Neuronal stem cell (in vitro differentiated cells): ENCODE measurements at places on chromosomes 7 and 10.

DNA sequence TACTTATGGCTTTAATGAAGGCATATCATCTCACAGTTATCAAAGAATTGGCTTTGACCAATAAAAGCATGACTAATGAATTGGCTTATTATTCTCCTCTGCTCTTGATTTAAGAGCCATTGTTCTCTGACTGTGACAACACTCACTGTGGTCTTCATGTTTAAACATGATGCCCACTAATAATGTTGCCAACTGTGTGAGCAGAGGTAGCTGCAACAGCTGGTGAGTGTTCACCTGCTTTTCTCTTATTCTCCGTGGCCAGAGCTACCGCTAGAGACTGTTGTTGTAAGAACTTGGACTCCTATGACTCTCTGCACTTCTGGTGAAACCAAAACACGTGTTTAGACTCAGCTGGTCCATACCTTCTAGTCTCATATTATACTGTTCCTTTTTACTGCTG, 335.9 kb downstream of the XPNPEP1 start:
- no peak for DNase-seq

DNA sequence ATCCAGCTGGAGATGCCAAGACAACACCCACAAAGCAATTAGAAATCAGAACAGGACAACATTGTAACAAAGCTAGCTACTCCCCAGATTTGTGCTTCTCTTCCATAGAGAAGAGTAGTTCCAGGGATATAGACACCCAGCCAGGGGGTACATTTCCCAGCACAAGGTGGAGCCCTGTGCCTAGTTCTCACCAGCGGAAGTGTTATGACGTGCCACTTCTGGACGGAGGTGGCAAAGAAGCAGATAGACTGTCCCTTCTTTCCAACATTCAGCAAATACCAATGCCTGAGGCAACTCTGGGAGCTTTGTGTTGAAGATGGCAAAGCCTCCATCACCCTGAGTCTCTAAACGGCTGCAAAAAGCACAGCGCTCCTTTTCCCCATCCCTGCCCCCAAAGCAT, 23.4 kb upstream of the GSAP start:
- no peak for DNase-seq

DNA sequence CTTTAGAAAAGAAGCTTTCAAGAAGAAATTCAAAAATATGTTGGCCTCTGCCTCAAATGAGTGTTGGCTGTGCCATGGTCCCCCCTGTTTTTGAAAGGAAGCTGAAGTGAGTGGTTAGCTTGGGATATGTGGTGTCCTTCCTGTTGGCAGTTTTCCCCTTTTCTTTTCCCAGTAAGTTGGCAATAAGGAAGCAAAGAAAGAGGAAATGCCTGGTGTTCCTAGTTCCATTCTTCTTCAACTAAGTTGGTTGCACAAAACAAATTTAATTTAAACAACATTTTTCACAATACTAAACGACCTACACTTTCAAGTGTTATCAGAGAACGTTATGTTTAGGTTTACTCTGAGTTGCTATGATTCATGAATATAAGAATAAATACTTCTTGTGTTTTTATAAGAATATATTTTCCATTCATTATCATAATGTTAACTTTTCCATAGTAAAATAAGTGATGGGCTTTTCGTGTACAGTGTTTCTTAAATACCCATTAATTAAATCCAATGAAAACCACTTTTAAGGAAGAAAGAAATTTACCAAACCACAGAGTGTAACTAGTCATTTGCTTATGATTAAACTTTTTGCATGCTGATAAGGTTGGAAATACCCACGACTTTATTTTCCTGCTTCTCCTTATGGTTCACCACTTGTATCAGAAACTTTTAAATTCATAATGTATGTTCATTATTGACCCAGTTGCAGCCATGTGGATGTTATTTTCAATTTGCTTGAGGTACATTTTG, 7.7 kb downstream of the HDAC9 start:
- DNase-seq = no peak

DNA sequence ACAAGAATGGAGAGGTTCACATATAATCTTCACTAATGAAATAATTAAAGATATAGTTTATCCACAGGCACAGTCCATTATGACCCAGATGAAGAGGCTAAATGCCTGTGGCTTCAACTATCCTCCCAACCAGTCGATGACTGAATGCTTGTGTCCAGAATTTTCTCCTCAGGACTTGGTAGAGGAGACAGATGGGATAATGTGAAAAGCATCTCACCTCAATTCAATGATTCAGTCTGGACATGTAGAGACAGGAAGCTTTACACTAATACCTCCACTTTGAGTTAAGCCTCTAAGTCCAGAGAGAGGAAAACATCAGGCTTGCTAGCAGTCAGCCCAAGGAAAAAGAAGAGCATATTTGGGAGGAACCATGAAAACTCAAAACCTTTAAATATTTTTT, 59.1 kb upstream of the COL1A2 start:
- no peak for DNase-seq

GRCh38 chr7:101017064-101017777, 2.7 kb upstream of the MUC17 start:
- peak; percentile 65 for DNase-seq

DNA sequence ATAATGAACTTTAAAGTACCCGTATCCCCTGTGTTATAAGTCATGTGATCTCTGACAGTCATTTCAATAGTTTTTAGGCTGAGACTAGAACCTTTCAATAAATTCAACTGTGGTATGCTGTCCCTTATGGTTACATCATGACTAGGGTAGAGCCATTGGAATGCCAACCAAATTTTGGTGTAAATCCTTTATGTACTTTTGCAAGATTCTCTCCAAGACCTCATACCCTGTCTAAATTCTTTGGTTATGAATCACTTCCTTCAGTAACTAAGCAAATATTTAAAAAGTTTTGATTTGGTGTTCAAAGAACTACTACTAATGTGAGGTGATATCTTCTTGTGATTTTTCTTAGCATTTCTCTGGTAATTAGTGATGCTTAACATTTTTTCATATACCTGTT, 20.8 kb upstream of the OR6B1 start:
- DNase-seq = no peak

DNA sequence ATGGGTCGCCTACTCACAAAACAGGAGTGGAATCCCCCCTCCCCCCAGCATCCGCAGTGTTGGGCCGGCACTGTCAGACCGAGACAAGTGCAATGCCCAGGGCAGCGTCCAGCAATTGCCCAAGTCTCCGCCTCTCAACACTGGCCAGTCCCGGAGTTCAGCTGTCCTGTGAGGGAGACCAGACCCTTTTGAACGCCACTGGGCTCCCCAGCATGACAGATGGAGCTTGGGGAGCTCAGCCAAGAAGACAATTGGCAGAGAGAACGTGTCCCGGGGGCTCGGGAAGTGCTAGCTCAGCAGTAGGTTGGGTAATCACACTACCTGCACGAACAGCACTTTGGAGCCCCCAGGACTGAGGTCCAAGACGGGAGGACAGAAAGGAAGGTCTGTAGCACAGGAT, 4.7 kb downstream of the COPS6 start:
- DNase-seq = no peak

DNA sequence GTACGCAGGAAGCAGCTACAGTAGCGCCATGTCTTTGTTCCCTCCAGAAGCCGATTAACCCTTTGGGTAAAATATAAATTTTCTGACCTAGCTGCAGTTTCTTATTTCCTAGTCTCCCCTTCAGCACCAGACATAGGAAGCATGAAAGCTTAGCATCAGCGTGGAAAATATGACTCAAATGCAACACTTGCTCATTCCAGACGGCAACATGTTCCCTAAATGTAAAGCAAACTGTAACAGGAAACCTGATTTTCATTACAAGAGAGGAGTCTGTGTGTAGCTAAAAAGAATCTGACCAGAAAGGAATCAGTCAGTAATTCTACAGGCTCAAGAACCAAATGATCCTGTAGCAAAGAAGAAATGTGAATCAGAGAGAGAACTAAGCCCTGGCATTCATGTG, 219.2 kb downstream of the C7orf25 start:
- no peak for DNase-seq

DNA sequence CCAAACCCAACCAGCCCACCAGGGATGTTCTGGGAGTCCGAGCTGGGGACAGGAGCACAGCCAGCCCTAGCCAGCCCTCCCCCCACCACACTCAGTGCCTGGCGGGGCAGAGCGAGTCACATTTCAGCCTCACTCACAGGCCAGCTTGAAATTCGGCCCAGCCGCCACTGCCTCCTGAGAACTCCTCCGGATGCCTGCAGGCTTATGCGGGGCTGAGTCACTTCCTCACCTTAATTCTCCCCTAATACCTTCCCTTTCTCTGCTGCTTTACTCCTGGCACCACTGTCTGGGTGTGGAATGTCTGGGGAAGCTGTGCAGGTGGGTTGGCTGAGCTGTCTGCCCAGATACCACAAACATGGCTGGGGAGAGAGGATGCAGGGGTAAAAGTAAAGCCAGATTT, 22.6 kb upstream of the DLG5 start:
- no peak for DNase-seq

GRCh38 chr10:69952069-69952800, 100.4 kb upstream of the MACROH2A2 start:
- DNase-seq = no peak

GRCh38 chr10:4704034-4704545, 121.9 kb upstream of the AKR1E2 start:
- no peak for DNase-seq

DNA sequence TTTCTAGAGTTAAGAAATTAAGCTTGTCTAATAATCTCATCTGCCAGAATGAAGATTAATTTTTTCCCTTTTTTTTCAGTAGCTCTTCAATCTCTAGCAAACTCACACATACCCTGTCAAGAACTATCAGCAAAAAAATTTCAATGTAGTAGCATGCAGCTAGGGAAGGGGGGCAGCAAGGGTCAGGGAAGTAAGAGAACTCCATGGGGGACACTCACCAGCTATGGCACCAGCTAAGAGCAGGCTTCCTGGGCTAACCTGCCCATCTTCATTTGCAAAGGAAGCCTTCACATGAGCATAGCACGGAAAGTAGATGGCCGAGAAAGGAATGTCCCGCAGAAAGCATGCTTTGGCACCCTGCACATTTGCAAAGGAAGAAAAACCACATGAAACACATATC, 190.4 kb downstream of the SLC25A13 start:
- DNase-seq = no peak
